Subcutaneous adipose tissue (tissue), 4 donors: ENCODE measurements at places on chromosomes 13 and 19. TPM values are rescaled to one million over a fixed set of nuclear protein-coding genes. Genes with fewer than 3 reads are reported as not detected.

ELOF1 gene
- total RNA-seq: 29.2 TPM

FEM1A gene
- 14.5 TPM for total RNA-seq

ZNF433 gene
- total RNA-seq: 4.0 TPM

FFAR3 gene
- total RNA-seq: 1.1 TPM

PCSK4 gene
- total RNA-seq: 2.0 TPM

TRPM4 gene
- total RNA-seq: 6.5 TPM

STOML3 gene
- total RNA-seq: not detected

KCNRG gene
- total RNA-seq: 2.2 TPM
